Smooth muscle cell of the pulmonary artery (primary cell): ENCODE measurements at places on chromosomes 1 and 21. TPM values are rescaled to one million over a fixed set of nuclear protein-coding genes. Genes with fewer than 3 reads are reported as not detected.

Gene OR2AK2
- total RNA-seq, result not detected in 2 replicates

Gene LCE2B
- total RNA-seq, result not detected in 2 replicates

Gene GPA33
- not detected in 2 replicates for total RNA-seq

Gene CATSPERE
- 0.72 and 0.73 TPM in 2 replicates for total RNA-seq

Gene MACO1
- 13.1 and 13.9 TPM in 2 replicates for total RNA-seq

Gene LCE1E
- total RNA-seq, result not detected in 2 replicates

Gene KRTAP21-2
- not detected in 2 replicates for total RNA-seq

Gene CDC20
- 7.9 and 16.5 TPM in 2 replicates for total RNA-seq

Gene RBP7
- total RNA-seq, result 0.26 TPM in 1 of 2 replicates, not detected in the other

Gene TMEM200B
- total RNA-seq, result 4.3 and 12.2 TPM in 2 replicates

Gene CD247
- not detected in 2 replicates for total RNA-seq

Gene VANGL2
- total RNA-seq, result 0.07 and 0.46 TPM in 2 replicates

Gene CELA2A
- 0.20 TPM in 1 of 2 replicates, not detected in the other for total RNA-seq

Gene C1orf53
- total RNA-seq, result 1.4 and 2.1 TPM in 2 replicates

Gene AVPR1B
- total RNA-seq, result not detected in 2 replicates

Gene TEX38
- total RNA-seq, result not detected in 2 replicates

Gene ACOT11
- 3.6 and 3.8 TPM in 2 replicates for total RNA-seq

Gene TPTE
- total RNA-seq, result not detected in 2 replicates

Gene C1QA
- not detected in 2 replicates for total RNA-seq

Gene GORAB
- 20.8 and 21.7 TPM in 2 replicates for total RNA-seq
